ENCODE measurements at places on chromosomes 16 and 17.

- no peak for DNase-seq
These were observed at the start of gene CAVIN1 for GRCh38 chr17:42422958-42423712. CAVIN1 (minus strand) TSS chr17:42423256; CDS start chr17:42423097, 159 bp downstream.

DNA sequence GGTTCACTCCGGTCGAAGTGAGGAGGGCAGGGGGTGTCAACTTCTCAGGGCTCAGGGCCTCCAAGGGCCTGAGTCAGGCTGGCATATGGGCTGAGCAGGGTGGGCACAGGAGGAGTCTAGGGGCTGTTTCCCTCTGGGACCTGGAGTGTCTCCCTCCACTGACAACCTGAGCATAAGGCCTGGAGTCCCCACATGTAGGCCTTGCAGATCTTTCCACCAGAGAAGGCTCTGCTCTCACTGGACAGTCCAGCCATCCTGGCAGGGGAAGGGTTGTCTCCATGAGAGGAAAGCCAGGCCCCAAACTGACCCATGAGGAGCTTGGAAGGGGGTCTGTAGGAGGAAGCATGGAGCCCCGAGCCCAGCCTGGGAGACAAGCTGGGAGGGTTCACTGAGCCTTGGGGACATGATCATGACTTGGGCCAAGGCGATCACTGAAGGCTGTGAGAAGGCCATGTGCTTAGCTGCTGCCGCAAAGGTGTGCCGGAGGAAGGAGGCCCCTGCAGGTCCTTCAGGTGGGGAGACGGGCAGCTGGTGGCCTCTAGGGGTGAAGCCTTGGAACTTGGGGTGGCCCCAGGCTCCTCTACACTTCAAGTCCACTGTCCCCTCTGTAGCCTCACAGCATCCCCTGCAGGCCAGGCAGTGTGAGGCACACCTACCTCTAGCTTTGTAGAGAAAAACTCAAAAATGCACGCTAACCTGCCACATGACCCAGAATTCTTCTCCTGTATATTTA is 9.9 kb downstream of the CMTM2 start:
- peak; percentile 53 for DNase-seq

GRCh38 chr17:59800530-59800942 is 92.2 kb downstream of the TUBD1 start:
- no peak for DNase-seq

DNA sequence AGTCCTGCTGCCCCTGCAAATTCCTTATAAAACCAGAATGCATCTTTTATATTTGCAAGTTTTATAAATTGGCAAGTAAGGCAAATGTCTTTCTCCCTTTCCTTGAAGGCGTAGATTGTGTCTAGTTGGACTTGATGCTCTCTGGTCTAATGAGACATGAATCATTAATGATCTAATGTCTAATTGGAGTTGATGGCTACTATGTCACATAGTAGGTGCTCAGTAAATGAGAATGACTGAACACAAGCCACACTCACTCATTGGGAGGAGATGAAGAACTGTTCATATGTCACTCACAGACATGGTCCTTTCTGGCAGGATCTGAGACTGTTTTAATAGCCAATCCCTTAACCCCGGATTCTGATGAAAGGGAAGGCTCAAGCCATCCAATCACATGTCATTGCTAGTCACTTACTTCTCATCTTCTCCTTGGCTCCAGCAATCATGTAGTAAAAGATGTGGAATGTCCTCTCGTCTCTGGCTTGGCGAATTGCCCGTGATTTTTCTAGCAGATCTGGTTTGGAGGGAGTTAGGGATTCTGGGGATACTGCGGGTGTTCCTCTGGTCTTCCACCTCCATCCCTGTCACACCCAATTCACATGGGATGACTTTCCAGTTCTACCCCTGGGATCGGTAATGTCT is 81.0 kb downstream of the MYH11 start:
- no peak for DNase-seq

DNA sequence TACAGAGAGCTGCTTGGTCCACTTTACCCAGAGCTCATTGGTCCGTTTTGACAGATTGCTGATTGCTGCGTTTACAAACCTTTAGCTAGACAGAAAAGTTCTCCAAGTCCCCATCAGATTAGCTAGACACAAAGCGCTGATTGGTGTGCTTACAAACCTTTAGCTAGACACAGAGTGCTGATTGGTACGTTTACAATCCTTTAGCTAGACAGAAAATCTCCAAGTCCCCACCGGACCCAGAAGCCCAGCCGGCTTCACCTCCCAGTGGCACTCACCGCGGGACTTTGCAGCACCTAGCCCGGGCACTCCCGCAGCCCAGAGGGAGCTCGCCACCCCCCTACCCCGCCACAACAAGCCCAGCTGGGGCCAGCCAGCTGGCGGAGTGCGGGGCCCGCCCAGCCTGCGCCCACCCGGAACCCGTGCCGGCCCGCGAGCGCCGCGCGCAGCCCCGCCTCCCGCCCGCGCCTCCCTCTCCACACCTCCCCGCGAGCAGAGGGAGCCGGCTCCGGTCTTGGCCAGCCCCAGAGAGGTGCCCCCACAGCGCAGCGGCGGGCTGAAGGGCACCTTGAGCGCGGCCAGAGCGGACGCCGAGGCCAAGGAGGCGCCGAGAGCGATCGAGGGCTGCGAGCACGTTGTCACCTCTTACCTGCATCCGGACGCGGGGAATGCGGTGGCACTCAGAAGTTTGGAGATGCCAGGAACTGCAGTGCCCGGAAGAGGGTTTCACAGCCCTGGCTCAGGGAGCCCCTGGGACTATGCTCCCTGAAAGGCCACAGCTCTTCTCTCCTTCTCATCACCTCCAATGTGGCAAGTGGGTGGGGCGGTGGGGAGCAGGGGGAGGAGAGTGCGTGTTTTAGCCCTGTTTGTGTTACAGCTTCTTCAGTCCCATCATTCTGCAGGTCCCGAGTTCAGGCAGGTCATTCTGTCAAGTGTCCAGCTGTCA is 1504.5 kb downstream of the CDH11 start:
- DNase-seq: no peak

GRCh38 chr17:76139801-76140660 is 1.0 kb downstream of the FOXJ1 start:
- DNase-seq: no peak

- no peak for DNase-seq
These were observed 304.4 kb downstream of the SEC14L1 start for GRCh38 chr17:77444984-77445759.

GRCh38 chr16:86457501-86458148 is 52.7 kb upstream of the FOXF1 start:
- DNase-seq: no peak

DNA sequence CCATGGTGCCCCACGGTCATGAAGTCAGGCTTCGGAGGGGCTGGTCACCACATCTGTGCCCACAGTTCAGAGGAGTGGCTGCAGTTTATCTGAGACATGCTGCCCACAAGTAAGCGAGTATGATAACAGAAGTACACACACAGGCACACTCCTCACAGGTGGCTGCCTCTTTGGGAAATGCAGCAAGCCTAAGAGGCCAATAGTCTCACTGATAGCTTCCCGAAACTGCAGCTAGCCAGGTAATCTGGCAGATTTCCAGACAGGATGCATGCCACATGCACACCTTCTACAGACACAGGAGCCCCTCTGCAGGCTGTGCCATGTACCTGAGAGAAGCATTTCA is 12.6 kb upstream of the GFOD2 start:
- no peak for DNase-seq

GRCh38 chr17:63996430-63997182 is 1.5 kb upstream of the PRR29 start:
- no peak for DNase-seq

GRCh38 chr16:85037050-85037410 is 9.4 kb downstream of the KIAA0513 start:
- no peak for DNase-seq

GRCh38 chr16:52740766-52741165 is 193.8 kb upstream of the TOX3 start:
- no peak for DNase-seq

DNA sequence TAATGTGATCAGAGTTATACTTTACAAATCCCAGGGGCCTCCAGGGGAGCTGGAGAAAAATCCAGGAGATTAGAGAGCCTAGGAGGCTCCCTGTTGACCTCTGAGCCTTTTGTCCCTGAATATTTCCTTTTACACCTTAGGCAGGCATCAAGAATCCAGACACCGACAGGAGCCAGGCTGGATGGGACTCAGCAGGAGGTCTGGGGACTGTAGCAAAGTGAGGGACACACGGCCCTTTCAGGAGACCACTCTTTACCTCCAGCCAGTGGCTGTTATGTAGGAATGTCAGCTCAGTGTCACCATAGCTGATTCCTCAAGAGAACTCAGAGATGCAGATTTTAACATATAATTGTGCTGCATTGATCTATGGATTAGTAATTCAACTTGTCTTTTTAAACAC is 198.4 kb downstream of the SHISA9 start:
- DNase-seq: no peak

DNA sequence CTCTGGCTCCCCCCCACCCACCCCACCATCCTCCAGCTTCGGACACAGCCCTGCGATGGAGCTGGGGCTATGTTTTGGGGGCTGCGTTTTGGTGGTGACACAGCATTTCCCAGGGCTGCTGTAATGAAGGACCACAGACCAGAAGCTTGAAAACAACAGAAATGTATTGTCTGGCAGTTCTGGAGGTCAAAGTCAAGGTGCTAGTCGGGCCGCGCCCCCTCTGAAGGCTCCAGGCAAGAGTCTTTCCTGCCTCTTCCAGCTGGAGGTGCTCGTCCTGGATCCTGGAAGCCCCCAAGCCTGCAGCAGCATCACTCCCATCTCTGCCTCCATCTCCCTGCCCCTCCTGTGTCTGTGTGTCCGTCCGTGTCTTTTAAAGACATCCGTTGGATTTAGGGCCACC is 50.8 kb downstream of the TBC1D16 start:
- no peak for DNase-seq

DNA sequence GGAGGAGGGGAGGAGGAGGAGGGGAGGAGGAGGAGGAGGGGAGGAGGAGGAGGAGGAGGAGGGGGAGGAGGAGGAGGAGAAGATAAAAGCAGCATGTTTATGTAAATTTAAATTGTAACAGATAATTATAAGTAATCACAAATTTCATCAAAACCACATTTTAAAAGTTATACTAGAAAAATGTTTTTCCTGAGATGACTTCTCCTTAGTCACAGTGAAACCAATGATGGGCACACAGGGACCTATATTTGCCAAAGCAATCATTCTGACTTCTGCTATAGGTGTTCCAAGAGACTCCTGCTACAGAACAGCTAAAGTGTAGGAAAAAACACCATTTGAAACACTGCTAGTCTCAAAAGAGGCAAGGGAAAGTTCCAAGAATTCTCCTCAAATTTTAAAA is 66.4 kb downstream of the CEP95 start:
- DNase-seq: no peak

DNA sequence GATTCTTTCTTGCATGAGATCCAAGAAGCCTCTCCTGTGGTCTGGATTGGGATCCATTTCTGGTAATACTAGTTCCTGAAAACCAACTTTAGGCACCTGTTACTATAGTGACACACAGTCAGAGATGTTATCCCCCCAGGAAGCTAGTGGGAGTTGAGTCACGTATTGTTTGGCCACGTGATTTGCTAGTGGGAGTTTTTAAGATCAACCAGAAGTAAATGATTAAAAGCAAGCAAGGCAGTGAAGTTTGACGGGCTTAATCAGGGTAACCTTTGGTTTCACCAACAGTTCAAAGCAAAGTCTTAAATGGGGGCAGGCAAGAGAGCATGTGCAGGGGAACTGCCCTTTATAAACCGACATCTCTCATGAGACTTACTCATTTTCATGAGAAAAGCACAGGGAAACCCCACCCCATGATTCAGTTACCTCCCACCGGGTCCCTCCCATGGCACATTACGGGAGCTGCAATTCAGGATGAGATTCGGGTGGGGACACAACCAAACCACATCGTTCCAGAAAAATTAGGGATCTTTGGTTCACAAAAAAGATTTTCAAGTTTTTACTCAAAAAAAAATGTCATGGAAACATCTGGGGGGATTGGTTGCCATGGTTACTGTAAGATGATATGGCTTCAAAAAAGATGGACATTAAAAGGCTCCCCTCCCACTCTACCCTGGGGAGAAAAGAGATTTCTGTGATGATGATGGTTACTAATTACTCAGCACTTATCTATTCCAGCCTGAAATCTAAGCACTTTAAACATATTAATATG is 483.1 kb upstream of the ERCC4 start:
- DNase-seq: no peak

- peak; percentile 63 for DNase-seq
These were observed 12.0 kb downstream of the TBC1D24 start for GRCh38 chr16:2486645-2487516.

GRCh38 chr17:32742681-32743538 is 134.0 kb downstream of the MYO1D start:
- DNase-seq: no peak

DNA sequence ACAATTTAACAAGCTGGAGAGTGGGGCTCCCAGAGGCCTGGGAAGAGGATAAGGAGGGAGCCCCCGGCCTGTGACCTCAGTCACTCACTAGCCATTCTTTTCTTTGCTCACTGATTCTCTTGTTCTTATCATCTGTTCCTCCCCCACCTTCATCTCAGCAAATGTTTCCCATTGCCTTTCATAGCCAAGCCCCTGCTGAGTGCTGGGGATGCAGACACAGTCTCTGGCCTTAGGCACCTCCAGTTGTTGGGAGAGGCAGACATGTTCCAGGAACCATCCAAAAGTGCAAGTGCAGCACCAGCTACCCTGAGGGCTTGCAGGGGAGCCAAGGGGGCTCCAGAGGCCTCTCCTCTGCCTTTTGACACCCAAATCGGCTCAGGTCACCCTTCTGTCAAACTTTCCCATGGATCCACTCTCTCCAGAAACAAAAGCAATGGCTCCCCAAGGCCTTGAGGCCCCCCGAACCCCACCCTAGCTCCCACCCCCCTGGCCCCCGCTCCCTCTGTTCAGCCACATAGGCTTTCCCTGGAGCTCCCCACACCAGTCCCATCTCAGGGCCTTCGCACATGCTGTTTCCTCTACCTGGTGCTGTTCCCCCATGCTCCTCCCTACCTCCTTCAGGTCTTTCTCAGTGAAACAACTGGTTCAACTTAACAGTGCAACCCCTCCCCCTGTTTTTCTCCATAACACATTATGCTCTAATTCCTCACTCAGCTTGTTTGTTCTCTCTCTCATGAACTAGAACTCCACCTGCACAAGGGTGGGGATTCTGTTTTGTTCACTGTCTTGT is 14.9 kb upstream of the KCNJ12 start:
- DNase-seq: no peak

DNA sequence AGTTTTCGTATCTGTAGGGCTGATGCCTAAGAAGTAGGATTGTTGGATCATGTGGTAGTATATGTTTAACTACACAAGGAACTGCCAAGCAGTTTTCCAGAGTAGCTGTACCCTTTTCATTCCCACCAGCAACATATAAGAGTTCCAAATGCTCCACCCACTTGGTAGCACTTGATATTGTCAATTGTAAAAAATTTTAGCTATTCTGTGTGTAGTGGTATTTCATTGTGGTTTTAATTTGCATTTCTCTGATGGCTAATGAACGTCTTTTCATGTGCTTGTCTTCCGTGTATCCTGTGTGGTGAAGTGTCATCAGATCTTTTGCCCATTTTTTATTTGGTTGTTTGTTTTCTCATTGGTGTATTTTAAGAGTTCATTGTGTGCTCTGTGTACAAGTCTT is 69.7 kb downstream of the TANC2 start:
- no peak for DNase-seq

- no peak for DNase-seq
These were observed 5.9 kb downstream of the TMEM98 start for GRCh38 chr17:32933881-32934280.

Data from stimulated activated CD4-positive, alpha-beta T cell treated with anti-CD3 and anti-CD28 coated beads, Interleukin-15, amount 100 ng/mL, for 48 hours (primary cell).